Stimulated activated CD4-positive, alpha-beta T cell treated with anti-CD3 and anti-CD28 coated beads, Interleukin-4, amount 100 ng/mL, for 24 hours (primary cell): ENCODE measurements at places on chromosomes 13 and 19.

- no peak for DNase-seq
These were observed 62.6 kb downstream of the LATS2 start for GRCh38 chr13:20998649-20999415.

DNA sequence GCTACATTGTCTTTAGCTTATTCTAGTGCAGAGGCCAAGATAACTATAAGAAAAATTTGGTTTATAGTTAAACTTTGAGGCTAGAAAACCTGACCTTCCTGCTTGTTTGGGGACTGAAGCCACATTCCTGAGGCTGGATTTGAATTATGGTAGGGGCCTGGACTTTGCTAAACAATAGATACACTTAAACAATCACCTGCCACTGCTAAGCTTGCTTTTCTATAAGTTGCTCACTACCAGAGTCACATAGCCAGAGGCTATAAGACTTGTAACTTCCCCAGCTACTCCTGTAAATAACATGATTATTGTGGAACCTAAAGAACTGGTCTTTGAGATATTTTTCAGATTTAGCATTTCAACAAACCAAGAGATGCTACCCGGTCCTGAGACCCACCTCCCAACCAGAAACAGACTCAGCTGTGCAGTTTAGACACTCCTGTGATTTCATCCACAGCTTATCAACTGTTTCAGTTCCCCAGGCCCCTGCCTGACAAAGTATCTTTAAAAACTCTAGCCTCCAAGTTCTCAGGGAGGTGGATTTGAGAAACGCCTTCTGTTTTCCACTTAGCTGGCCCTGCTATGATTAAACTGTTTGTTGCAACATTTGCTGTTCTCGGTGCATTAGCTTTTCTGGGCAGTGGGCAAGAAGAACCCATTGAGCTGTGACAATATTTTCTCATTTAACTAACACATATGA, 77.7 kb downstream of the MIPEP start:
- DNase-seq: no peak

GRCh38 chr13:77800219-77800618, 102.7 kb downstream of the SLAIN1 start:
- no peak for DNase-seq

DNA sequence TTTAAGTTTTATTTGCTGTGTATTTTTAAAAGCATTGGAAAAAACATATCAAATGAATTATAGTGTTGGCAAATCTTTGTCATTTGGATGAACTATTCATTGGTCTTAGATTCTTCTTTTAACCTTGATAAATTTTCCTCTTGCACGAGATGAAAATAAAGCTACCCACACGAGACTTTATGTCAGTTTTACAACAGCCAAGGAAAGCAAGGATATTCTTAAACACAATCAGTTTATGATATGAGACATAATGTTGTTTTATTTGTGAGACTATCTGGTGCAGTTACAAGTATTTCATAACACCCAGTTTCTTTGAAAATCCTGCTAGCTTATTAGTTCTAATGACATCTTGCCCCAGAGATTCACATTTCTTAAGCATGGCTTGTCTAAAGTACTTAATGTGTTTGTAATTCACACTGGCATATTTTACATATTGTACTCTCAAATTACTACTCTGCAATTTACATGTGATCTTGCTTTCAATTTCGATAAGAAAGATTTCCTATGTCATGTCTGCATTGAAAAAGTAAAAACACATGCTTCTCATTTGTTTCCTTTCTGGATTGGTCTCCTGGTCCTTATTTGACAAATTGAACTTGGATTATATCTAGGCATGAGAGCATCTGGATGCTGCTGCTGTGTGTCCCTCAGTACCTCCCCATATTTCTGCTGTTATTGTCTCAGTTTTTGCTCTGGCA, 955.5 kb upstream of the PCDH9 start:
- DNase-seq: no peak

- DNase-seq: no peak
These were observed 58.1 kb upstream of the MYCBP2 start for GRCh38 chr13:77384999-77385398.

DNA sequence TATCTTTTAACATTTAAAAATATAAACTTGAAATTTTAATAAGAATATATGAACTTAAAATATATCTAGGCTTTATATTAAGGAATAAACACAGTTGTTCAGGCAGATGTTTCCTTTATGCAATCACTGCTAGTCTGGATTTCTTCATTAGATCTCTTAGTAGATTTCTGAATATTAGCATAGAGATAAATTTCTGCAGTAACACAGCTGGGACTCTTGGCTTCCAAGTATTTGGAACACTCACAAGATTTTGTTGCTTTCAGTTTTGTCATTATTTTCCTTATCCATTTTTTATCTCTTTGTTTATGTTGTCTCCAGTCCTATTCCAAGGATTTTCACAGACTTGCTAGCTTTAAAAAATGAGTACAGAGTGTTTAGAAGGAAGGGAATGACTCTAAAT, 857.1 kb downstream of the GPC5 start:
- DNase-seq: no peak

DNA sequence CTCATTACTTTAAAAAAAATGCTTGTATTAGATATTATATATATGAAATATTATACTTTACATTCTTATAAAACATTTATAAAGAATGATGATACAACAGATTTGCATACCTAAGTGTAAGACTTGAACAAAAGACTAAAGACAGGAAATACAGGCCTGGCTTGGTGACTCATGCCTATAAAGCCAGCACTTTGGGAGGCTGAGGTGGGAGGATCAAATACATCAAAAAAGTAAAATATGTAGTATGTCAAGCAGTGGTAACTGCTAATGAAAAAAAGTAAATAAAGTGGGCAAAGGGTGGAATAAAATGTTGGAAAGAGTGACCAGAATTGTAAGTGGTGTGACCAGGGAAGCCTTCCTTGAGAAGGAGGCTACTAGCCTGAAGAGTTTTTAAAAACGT, 133.7 kb downstream of the GGACT start:
- no peak for DNase-seq

DNA sequence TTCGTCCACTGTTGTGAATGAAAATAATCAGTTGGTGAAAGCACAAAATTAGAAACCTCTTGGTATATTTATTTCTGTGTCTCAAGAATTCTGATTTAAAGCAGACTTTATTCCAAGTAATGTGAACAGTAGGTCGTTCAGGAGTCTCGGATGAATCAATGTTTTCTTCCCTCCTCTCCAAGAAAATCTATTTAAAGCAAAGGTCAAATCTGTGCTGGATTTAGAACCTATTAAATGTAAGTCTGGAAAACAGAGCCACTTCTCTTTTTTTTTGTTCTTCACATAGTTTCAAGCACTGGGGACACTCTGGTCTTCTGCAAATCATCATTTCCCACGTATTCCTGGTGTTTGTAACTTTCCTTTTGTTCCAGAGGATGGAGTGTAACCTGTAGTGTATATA, 312.7 kb downstream of the ATP8A2 start:
- no peak for DNase-seq
